ENCODE measurements at places on chromosomes 11 and 22.

DNA sequence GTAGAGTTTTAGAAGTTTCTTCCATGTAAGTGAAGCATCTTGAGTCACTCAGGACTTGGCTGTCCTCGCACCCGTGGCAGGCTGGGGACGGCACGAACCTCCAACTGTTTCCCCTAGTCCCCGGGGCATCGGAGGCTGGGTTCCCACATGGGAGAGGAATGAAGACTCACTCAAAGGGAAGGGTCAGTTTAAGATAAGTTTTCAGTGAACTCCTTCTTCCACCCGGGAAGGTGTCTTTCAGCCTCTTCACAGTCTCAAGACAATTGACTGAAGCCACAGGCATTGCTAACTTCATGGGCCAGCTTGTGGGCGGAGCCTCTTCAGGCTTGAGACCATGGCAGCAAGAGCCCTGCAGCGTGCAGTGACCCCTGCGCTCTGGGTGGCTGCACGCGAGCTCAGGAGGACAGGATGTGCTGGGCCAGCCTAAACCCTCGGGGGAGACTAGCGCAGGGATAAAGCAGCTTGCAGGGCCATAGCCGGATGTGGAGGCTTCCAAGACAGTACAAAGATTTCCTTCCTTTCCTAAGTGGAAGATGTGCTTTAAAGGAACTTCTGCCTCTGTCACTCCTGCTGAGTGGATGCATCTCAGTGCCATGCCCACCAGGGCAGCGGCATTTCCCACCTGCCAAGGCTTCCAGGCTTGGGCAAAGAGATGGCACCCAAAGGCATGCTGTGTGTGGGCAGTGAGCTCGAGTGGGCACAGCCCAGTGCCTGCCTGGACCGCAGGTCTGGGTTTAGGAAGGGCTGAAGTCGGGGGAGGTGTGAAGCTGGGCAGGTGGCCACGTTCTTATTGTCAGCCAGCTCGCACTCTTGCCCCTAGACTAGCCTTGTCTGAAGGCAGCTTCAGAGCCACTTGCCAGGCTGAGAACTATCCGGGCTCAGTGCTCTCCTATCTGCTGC, 32.9 kb downstream of the PPIL2 start:
- H3K27me3 ChIP-seq: no peaks in the 10 kb centered on the region
- peaks cover 28% of the 10 kb centered on the region for H3K4me1 ChIP-seq
- peak overlapping the region; percentile 51 for H3K27ac ChIP-seq
- peaks cover 81% of the 10 kb centered on the region for H3K36me3 ChIP-seq

DNA sequence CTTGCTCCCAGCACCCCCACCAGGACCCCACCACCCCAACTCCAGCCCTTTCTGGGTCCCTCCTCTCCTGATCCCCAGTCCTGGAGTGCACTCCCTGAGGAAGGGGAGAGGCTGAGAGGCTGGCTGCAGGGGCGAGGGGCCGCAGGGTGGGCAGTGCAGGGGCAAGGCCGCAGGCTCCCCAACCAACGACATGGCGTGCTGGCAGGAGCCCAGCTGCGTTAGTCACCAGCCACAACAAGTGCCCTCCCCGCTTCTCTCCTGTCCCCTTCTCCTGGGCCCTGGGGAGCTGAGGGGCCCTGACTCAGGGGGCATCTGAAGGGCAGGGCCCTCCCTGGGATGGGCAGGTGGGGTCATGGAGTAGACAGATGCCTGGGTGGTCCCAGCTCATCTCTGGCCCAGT, 2.3 kb downstream of the CABP7 start:
- H3K27ac ChIP-seq: no peak overlapping the region
- no peaks in the 10 kb centered on the region for H3K4me1 ChIP-seq
- no peaks in the 10 kb centered on the region for H3K36me3 ChIP-seq
- no peak overlapping the region for H3K4me3 ChIP-seq
- H3K27me3 ChIP-seq: peaks cover 64% of the 10 kb centered on the region

DNA sequence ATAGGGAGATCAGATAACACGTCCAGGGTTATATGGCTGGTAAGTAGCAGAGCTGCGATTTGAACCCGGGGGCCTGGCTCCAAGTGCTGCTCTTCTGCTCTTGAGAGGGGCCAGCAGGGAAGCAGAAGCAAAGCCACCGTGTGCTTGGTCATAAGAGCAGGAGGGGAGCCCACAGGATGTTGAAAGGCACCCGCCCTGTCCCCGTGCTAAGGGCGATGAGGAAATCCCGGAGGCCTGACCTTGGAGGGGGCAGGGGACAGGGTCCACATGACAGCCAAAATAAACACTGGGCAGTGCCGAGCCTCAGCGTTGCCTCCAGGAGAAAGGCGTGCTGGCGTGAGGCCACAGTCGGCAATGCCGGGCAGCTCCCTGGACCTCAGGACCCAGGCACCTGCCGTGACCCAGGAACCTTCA, 28.8 kb downstream of the TOM1 start:
- H3K27me3 ChIP-seq: no peaks in the 10 kb centered on the region
- H3K4me1 ChIP-seq: peaks cover 14% of the 10 kb centered on the region
- H3K4me3 ChIP-seq: no peak overlapping the region
- H3K36me3 ChIP-seq: peaks cover 70% of the 10 kb centered on the region
- no peak for DNase-seq
- no peak overlapping the region for H3K27ac ChIP-seq

DNA sequence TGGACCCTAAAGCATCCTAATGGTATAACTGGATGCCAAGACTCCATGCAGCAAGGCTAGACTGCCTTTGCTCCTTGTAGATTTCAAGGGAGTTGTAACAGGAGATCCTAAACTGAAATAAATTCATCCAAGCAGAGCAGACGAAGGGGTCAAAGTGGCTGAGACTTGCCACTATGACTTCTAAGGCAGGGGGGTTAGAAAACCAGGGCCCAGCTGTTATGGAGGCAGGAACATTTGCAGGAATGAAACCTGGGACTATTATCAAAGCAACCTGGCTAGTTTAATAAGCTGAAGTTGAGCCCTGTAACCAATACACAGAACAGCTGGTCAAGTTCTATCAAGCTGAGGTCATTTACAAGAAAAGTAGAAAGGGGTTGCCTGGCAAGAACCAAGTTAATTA, 122.2 kb upstream of the TRPC6 start:
- peak overlapping the region; percentile 15 for H3K27ac ChIP-seq
- H3K4me3 ChIP-seq: no peak overlapping the region
- no peaks in the 10 kb centered on the region for H3K36me3 ChIP-seq
- peaks cover 10% of the 10 kb centered on the region for H3K4me1 ChIP-seq

DNA sequence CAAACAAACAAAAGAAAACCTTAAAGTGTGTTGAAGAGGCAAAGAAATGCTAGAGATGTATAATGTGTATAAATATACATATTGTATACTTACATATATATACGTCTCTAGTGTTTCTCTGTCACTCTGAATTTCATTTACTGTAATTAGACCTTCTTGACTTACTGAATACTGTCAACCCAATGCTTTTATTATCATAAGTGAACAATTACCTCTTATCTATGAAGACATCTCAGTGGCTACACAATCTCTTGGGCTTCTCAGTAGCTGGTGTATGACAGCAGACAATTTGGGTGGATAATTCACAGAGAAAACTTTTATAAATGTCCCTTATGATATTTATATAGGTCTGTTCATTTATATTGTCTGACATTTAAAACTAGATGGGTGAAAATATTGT, 664.1 kb upstream of the ANO3 start:
- no peak overlapping the region for H3K4me3 ChIP-seq
- no peaks in the 10 kb centered on the region for H3K36me3 ChIP-seq
- H3K27me3 ChIP-seq: no peaks in the 10 kb centered on the region

GRCh38 chr22:37764622-37765021, 43.1 kb upstream of the GCAT start:
- H3K27ac ChIP-seq: no peak overlapping the region
- peaks cover 4% of the 10 kb centered on the region for H3K4me1 ChIP-seq
- no peaks in the 10 kb centered on the region for H3K27me3 ChIP-seq
- no peak for DNase-seq
- no peak overlapping the region for H3K4me3 ChIP-seq

DNA sequence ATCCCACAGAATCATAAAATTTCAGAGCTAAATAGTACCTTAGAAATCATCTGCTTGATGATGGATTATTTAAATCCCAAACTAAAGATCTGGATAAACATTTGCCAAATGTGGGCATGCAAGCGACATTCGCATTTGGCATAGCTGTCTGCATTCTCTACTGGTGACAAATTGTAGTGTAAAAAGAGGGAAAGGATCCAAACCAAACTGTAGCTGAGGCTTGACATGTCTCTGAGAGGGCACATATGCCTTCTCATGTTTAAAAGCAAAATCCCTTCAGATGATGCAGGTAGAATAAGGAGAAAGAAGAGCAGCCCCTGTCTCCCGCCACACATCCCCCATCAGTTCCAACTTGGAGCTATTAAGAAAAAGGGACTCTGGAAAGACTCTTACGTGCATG, 257.5 kb upstream of the MTNR1B start:
- H3K4me3 ChIP-seq: no peak overlapping the region
- no peaks in the 10 kb centered on the region for H3K36me3 ChIP-seq
- no peak overlapping the region for H3K27ac ChIP-seq
- H3K27me3 ChIP-seq: no peaks in the 10 kb centered on the region
- H3K4me1 ChIP-seq: peaks cover 7% of the 10 kb centered on the region

DNA sequence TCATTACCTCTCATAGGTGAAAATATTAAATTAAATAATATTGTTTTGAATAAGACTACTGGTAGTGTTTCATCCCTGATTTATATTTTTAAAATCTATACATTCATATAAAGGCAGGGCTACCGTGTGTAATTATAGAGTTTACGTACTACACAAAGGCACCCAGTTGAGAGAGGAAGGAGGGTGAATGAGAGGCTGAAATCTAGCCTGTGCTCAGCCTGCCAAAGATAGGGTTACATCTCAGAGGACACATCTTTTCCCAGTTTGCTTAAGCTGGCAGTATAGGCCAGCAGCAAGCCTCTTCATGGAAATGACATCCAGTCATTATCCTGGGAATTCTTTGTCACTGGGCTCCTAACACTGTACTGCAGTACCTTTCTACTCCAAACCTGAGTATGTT, 7.5 kb upstream of the B3GNT6 start:
- no peak overlapping the region for H3K4me3 ChIP-seq
- H3K27ac ChIP-seq: peak overlapping the region; percentile 25
- peak; percentile 44 for DNase-seq
- peaks cover 12% of the 10 kb centered on the region for H3K27me3 ChIP-seq
- H3K36me3 ChIP-seq: no peaks in the 10 kb centered on the region

DNA sequence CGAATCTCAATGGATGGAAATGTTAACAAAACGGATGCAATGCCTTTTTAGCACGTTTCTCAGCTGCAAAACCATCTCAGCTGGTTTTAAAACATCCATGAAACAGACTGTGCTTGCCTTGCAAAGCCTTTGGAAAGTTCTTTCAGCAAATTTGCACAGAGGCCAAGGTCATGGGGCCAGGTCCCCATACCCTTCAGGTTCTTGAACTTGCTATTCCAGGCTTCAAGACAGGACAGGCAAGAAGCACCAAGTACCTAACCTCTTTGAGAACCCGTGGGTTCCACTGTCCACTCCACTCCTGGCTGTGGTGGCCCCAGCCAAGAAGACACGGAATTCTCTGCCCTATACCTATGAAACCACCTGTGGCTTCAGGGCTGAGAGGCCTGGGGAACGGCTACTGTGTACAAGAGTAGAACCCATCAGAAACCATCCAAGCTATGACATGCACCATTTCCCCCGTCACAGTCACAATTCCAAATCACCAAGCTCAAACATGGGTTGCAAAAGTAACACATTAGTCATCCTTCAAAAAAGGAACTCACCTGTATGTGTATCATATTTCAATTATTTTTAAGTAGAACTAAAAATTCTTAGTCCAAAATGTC, 17.0 kb downstream of the TNKS1BP1 start:
- H3K36me3 ChIP-seq: peaks cover 63% of the 10 kb centered on the region
- H3K27ac ChIP-seq: peak overlapping the region; percentile 7
- no peak overlapping the region for H3K4me3 ChIP-seq
- no peaks in the 10 kb centered on the region for H3K27me3 ChIP-seq

DNA sequence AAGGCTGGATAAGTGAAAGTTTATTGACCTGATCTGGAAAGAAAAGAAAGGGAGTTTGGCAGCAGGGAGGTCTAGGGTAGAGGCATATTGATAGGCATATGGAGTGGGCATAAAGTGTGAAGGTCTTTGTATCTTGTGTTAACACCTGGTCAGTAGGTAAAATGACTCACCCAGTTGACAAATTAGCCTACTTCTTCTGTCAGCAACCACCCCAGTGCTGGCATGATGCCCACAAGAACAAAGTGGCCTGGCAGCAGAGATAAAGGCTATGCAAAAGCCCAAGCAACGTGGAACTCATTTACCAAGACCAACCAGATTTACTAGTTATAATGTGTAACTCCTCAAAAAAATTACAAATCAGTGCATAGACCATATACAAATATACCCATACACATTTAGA, 4.9 kb downstream of the OR10A3 start:
- H3K4me1 ChIP-seq: no peaks in the 10 kb centered on the region
- no peak for DNase-seq
- no peaks in the 10 kb centered on the region for H3K36me3 ChIP-seq
- H3K27me3 ChIP-seq: no peaks in the 10 kb centered on the region

DNA sequence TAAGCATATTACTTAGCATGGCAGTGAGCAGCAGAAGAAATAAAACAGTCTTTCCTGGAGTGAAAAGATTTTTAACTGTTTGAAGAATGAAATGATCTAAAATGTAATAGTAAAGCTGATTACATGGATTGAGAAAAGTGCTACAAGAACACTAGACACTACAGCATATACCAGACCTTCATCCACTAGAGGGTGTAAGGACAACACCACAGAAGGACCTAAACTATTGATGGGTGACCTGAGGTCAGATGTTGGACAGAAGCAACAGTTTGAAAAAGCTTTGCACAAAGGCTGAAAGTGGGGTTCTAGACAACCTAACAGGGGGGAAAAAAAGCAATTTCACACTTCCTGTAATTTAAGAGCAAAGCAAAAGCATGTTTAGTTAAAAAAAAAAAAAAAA, 97.7 kb downstream of the RBFOX2 start:
- no peaks in the 10 kb centered on the region for H3K4me1 ChIP-seq
- H3K36me3 ChIP-seq: no peaks in the 10 kb centered on the region
- H3K4me3 ChIP-seq: no peak overlapping the region

GRCh38 chr11:13287681-13288080, 10.1 kb downstream of the BMAL1 start:
- peaks cover 9% of the 10 kb centered on the region for H3K27me3 ChIP-seq
- no peaks in the 10 kb centered on the region for H3K36me3 ChIP-seq
- no peak overlapping the region for H3K4me3 ChIP-seq

DNA sequence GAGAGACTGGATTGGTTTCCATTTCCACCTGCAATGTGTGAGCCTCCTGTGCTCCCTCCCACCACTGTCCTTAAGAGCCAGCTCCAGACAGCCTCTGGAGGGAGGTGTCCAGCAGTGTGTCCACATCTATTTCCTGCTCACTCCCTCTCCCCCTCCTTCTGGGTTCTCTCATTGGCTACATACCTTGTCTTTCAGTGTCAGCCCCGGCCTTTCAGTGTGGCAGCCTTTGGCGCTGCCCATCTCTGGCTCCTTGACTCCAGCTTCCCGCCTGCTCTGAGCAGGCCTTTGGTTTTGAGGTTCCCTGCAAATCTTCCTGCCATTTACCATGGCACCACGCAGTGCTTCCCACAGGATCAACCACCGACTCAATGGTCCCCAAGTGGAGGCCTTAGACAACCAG, 19.0 kb upstream of the PTPRJ start:
- H3K27me3 ChIP-seq: no peaks in the 10 kb centered on the region
- no peak for DNase-seq
- H3K27ac ChIP-seq: no peak overlapping the region
- no peak overlapping the region for H3K4me3 ChIP-seq
- no peaks in the 10 kb centered on the region for H3K36me3 ChIP-seq

Data from muscle of leg (tissue), 16 donors.